ENCODE measurements at places on chromosomes 6 and 20. TPM values are rescaled to one million over a fixed set of nuclear protein-coding genes. Genes with fewer than 3 reads are reported as not detected.

GRCh38 chr6:119157506-119157815 is 79.0 kb upstream of the FAM184A start:
- H3K27ac ChIP-seq: no peak overlapping the region
- DNase-seq: no peak
- H3K36me3 ChIP-seq: no peaks in the 10 kb centered on the region
- no peaks in the 10 kb centered on the region for H3K4me1 ChIP-seq

- DNase-seq: no peak
- no peaks in the 10 kb centered on the region for H3K36me3 ChIP-seq
- no peaks in the 10 kb centered on the region for H3K27me3 ChIP-seq
- no peak overlapping the region for H3K4me3 ChIP-seq
These were observed 133.4 kb upstream of the MYLIP start for GRCh38 chr6:15995493-15995892.

DNA sequence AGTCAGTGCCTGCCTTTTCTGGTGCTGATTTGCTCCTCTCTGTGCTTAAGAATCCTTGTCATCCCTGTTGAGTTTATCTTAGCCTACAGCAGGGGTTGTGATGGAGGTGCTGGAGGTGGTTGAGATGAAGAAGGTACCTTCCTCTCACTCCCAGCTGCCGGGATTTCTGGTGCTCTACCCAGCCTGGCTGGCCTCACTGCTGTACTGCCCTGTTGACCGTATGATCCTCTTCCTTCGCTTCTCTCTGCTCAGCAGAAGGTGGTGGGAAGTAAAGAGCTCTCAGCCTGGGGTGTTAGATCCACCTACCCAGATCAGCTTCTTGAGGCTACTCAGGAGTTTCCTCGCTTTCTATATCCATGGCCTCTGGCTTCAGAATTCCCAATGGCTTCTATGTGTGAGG is 101.0 kb upstream of the NXT1 start:
- H3K36me3 ChIP-seq: no peaks in the 10 kb centered on the region
- H3K4me1 ChIP-seq: peaks cover 26% of the 10 kb centered on the region
- H3K27ac ChIP-seq: no peak overlapping the region
- peak; percentile 35 for DNase-seq

- peak overlapping the region; percentile 60 for H3K27ac ChIP-seq
- peaks cover 100% of the 10 kb centered on the region for H3K36me3 ChIP-seq
- H3K4me3 ChIP-seq: no peak overlapping the region
- no peaks in the 10 kb centered on the region for H3K27me3 ChIP-seq
- DNase-seq: peak; percentile 64
These were observed 12.5 kb downstream of the NELFCD start for GRCh38 chr20:58993332-58994248.

DNA sequence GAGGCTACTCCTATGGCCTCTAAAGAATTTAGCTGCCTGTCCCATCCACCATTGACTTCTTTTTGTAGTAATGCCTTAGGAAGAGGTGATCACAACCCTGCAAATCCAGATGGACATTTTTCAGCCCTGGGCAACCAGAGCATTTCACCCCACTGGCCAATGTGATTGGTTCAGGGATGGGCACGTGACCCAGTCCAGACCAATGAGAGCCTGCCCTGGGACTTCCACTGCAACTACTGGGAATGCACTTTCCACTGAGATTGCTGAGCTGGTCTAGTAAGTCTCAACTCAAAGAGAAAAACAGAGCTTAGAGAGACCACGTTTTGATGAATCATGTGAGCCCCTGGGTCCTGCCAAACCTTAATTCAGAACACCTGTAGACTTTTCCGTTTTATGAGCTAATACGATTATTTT is 8.9 kb upstream of the UBE2V1 start:
- H3K27me3 ChIP-seq: no peaks in the 10 kb centered on the region
- H3K27ac ChIP-seq: no peak overlapping the region
- H3K4me1 ChIP-seq: peaks cover 4% of the 10 kb centered on the region
- no peak overlapping the region for H3K4me3 ChIP-seq
- peaks cover 49% of the 10 kb centered on the region for H3K36me3 ChIP-seq

GRCh38 chr20:3757268-3757667 is 10.3 kb downstream of the ADISSP start:
- H3K4me3 ChIP-seq: no peak overlapping the region
- peaks cover 41% of the 10 kb centered on the region for H3K4me1 ChIP-seq
- H3K27ac ChIP-seq: no peak overlapping the region
- DNase-seq: no peak

GRCh38 chr20:48656137-48656536 is 171.7 kb downstream of the PREX1 start:
- H3K27ac ChIP-seq: no peak overlapping the region
- H3K4me1 ChIP-seq: no peaks in the 10 kb centered on the region
- no peaks in the 10 kb centered on the region for H3K27me3 ChIP-seq
- H3K4me3 ChIP-seq: no peak overlapping the region
- H3K36me3 ChIP-seq: peaks cover 90% of the 10 kb centered on the region

DNA sequence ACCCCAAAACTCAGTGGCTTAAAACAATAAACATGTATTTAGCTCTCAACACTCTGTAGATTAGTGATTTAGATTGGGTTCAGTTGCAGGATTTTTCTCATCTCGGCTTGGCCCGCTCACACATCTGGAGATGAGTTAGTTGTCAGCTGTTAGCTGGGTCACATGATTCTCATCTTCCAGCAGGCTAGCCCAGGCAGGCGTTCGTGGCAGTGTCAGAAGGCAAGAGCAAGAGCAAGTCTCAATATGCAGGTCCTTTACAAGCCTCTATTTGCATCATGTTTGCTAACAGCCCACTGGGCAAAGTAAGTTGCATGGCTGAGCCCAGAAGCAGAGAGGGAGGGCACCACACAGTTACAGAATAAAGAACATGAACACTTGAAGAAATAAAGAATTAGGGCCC is 83.6 kb upstream of the MYLIP start:
- no peak overlapping the region for H3K4me3 ChIP-seq
- H3K36me3 ChIP-seq: no peaks in the 10 kb centered on the region
- no peaks in the 10 kb centered on the region for H3K27me3 ChIP-seq
- no peak for DNase-seq

- no peaks in the 10 kb centered on the region for H3K4me1 ChIP-seq
- H3K27ac ChIP-seq: no peak overlapping the region
- H3K4me3 ChIP-seq: no peak overlapping the region
- H3K36me3 ChIP-seq: no peaks in the 10 kb centered on the region
These were observed 71.5 kb upstream of the ISM1 start for GRCh38 chr20:13149371-13150105.

- H3K27ac ChIP-seq: no peak overlapping the region
- H3K27me3 ChIP-seq: no peaks in the 10 kb centered on the region
- no peaks in the 10 kb centered on the region for H3K4me1 ChIP-seq
These were observed 322.8 kb downstream of the ZFAND3 start for GRCh38 chr6:38142178-38142902.

DNA sequence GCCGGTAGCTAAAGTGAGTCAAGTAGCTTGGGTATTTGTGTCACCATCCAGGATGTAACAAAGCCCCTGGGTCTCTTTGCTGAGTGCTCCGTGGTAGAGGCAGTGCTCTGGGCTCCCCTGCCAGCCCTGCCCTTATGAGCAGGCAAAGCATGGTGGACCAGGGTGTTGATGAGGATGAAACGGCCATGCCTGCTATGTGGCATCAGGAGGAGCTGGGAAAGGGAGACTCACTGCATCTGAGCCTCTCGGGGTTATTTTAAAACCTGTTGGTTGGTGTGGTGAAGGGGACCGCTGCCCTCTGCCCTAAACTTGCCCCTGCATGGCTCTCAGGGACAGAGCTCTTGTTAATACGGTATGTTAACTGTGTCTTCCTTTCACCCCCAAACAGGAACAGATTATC is 143.1 kb downstream of the DTNBP1 start:
- H3K4me3 ChIP-seq: no peak overlapping the region
- DNase-seq: peak; percentile 64
- H3K36me3 ChIP-seq: peaks cover 100% of the 10 kb centered on the region
- no peaks in the 10 kb centered on the region for H3K27me3 ChIP-seq
- H3K4me1 ChIP-seq: peaks cover 18% of the 10 kb centered on the region

DNA sequence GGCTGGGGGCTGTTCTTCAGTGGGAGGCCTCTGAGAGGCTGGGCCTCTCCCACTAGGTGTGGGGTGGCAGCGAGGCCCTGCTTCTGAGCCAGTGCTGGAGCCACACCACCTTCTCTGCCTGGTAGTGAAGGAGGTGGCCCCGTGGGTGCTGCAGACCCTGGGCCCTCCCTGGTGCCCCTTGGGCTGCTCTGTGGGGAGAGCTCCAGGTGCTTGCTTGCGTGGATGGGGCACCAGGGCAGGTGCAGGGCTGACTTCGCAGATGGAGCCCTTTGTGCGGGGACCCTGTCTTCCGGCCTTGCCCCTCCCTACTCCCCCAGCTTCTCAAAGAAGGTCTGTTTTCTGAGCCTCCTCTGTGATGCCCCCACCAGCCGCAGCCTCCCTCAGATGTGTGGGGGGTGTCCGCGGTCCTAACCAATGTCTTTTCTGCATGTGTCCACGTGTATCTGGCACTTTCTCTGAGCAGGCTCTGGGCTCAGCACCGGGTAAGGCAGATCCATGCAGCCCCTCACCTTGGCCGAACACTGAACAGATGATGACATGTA is 17.2 kb upstream of the MYT1 start:
- H3K4me3 ChIP-seq: no peak overlapping the region
- peaks cover 6% of the 10 kb centered on the region for H3K27me3 ChIP-seq
- no peaks in the 10 kb centered on the region for H3K36me3 ChIP-seq
- H3K27ac ChIP-seq: no peak overlapping the region

GRCh38 chr6:22295145-22295544 is 1.7 kb downstream of the PRL start:
- no peaks in the 10 kb centered on the region for H3K36me3 ChIP-seq
- H3K27me3 ChIP-seq: no peaks in the 10 kb centered on the region
- DNase-seq: no peak

- H3K4me3 ChIP-seq: peak overlapping the region; percentile 48
- no peak for DNase-seq
- peaks cover 37% of the 10 kb centered on the region for H3K4me1 ChIP-seq
- peaks cover 3% of the 10 kb centered on the region for H3K36me3 ChIP-seq
These were observed 22.9 kb downstream of the STX7 start for GRCh38 chr6:132490024-132490423.

- no peak for DNase-seq
- H3K4me1 ChIP-seq: peaks cover 4% of the 10 kb centered on the region
- no peak overlapping the region for H3K27ac ChIP-seq
- H3K4me3 ChIP-seq: no peak overlapping the region
- H3K36me3 ChIP-seq: no peaks in the 10 kb centered on the region
These were observed 11.1 kb upstream of the LCA5 start for GRCh38 chr6:79548304-79548703.

DNA sequence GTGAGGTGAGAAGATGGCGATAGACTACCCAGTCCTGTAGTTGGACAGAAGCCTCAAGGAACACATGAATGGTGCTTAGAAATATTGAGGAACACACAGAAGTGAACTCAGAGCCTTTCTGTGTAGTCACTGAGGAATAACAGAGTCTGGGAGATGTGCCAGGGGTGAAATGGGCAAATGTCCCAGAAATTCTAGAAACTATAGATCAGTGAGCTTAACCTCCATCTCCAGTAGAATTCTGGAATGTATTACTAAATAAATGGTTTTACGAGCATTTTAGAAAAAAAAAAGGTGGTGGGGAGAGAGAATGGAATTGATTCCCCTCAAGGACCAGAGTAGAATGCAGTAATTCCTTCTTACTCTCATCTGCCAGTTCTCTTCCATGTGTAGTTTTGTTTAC is 380.0 kb downstream of the LMBRD1 start:
- no peak overlapping the region for H3K4me3 ChIP-seq
- no peaks in the 10 kb centered on the region for H3K4me1 ChIP-seq
- no peaks in the 10 kb centered on the region for H3K27me3 ChIP-seq
- no peaks in the 10 kb centered on the region for H3K36me3 ChIP-seq
- DNase-seq: no peak
- no peak overlapping the region for H3K27ac ChIP-seq

DNA sequence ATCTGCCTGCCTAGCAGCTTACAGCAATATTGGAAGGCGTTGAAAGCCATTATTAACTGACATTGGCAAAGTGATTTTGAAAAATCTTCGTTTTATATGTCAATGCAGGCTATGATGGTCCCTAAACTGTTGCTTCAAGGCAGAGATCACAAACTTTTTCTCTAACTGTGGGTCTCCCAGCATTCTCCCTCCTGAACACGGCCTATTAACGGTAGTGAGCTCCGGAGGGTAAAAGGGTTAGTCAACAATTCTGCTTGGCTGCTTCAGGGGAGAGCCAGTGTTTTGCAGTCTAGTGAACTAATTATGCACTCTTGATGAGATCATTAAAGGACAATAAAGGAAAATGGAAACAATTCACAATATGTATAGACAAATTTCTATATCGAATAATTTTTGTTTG is 261.8 kb upstream of the QKI start:
- no peaks in the 10 kb centered on the region for H3K4me1 ChIP-seq
- H3K27me3 ChIP-seq: no peaks in the 10 kb centered on the region
- no peak for DNase-seq

TMC2 gene
- 0.77 TPM for total RNA-seq

SLC4A11 gene
- total RNA-seq: 0.92 TPM

CENPW gene
- total RNA-seq: 4.0 TPM

Data from spleen (tissue), 13 donors.